ENCODE measurements at places on chromosomes 11 and 22.

DNA sequence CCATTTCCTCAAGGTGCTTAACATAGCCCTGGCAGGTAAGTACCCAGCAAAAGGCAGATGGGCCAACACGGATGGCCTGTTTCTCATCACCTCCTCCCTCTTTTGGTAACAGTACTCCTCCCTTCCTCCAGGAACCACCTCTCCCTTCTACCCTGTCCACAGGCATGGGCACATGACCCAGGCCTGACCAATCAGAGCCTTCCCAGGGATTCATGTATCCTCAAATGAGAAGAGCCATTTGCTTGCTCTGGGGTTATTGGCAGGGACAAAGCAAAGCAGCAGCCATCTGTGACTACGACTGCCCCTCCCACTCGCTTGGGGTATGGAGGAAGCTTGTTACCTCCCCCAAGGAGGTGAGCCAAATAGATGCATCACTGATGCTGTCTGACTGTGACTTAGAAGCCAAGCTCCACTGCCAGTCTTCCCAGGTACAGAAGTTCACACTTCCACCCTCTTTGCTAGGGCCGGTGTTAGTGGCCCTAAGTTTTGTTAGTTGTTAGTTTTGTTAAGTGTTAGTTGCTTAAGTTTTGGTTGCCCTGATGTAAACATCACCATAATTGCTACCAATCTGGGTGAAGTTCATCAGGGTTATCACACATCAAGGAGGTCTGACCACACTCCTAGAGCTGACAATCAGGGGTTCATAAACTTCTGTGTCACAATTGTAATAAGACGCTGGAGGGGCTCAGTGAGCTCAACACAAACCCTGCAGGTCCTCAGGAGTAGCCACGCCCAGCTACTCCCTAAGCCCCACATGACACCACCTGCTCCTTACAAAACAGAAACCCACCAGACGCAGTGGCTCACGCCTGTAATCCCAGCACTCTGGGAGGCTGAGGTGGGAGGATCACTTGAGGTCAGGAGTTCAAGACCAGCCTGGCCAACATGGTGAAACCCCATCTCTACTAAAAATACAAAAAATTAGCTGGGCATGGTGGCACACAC is 57.3 kb downstream of the ARFGAP3 start:
- H3K27me3 ChIP-seq, result no peaks in the 10 kb centered on the region
- H3K27ac ChIP-seq, result no peak overlapping the region
- no peak for DNase-seq
- peaks cover 17% of the 10 kb centered on the region for H3K4me1 ChIP-seq

DNA sequence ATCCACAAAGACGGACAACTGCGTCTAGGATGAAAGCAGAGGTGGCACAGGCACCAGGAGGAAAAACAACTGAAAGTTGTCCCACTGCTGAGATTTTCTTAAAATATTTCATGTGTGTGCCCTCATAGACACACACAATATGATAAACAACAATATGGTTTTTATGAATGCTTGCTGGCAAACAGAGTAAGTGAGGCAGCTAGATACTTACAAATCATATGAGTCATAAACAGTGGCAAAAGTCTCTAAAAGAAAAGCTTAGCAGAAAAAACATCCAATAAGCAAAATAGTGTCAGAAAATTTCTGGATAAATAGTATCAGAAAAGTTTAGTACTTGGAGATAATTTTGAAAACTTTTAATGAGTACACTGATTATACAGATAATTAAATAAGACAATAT is 101.2 kb upstream of the DDI1 start:
- no peak for DNase-seq
- H3K4me1 ChIP-seq, result no peaks in the 10 kb centered on the region
- no peaks in the 10 kb centered on the region for H3K27me3 ChIP-seq
- H3K27ac ChIP-seq, result no peak overlapping the region
- H3K36me3 ChIP-seq, result no peaks in the 10 kb centered on the region

- H3K4me3 ChIP-seq, result no peak overlapping the region
- DNase-seq, result no peak
- H3K27ac ChIP-seq, result no peak overlapping the region
- no peaks in the 10 kb centered on the region for H3K4me1 ChIP-seq
- no peaks in the 10 kb centered on the region for H3K27me3 ChIP-seq
Observed at GRCh38 chr22:28381429-28382167, 298.0 kb downstream of the TTC28 start.

DNA sequence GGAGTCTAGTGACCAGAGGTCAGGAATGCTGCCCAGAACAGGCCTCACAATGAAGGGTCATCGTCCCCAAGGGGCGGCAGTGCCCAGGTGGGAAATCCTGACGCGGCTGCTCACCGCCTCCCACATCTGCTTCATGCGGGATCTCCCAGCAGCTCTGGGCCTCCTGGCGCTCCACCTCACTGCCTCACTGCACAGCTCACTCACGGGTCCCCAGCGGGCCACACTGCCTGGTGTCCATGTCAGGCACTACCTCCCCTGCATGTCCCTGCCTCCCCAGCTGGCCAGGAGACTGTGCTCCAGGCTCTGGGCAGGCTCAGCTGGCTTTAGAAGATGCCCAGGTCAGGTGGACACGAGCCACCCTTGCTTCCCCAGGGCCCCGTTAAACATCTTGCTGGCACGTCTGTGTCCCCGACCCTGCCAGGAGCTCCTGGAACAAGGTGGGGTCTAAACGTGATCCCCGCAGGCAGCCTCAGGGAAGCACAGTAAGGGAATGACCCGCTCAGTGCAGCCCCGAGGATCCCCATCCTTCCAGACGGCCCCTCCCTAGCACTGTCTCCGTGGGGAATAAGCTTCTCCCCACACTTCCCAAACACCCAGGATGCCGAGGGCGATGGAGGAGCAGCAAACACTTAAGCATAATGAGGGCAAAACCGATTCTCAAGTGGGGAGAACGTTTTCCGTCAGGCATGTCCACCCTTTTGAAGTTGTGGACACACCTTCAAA is 93.2 kb downstream of the TRMU start:
- no peak overlapping the region for H3K4me3 ChIP-seq
- DNase-seq, result no peak
- H3K27me3 ChIP-seq, result no peaks in the 10 kb centered on the region

GRCh38 chr11:17005646-17006045 is 8.6 kb downstream of the PLEKHA7 start:
- DNase-seq, result no peak
- no peaks in the 10 kb centered on the region for H3K36me3 ChIP-seq

GRCh38 chr11:77442394-77443053 is 31.4 kb downstream of the PAK1 start:
- no peak for DNase-seq
- H3K27me3 ChIP-seq, result peaks cover 2% of the 10 kb centered on the region
- no peak overlapping the region for H3K27ac ChIP-seq
- no peak overlapping the region for H3K4me3 ChIP-seq
- H3K4me1 ChIP-seq, result peaks cover 10% of the 10 kb centered on the region
- no peaks in the 10 kb centered on the region for H3K36me3 ChIP-seq

DNA sequence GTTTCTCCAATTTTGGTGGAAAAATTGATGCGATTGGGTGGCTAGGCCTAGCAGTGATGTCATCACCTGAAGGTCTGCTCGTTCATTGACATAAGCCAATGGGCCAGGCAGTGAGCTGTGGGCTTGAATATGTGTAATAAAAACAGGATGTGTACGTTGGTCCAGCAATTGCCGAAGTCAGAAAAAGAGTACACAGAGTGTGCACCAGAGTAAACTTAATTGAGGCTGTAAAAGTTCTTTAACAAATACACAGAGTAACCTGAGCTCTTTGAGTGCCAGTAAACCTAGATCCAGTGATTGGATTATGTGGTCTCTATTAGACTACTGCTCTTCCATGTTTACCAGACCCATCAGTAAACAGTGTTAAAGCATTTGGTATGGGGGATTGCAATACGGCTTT is 13.0 kb upstream of the GLYATL1 start:
- no peak for DNase-seq
- H3K4me3 ChIP-seq, result no peak overlapping the region
- H3K27me3 ChIP-seq, result no peaks in the 10 kb centered on the region
- peaks cover 7% of the 10 kb centered on the region for H3K4me1 ChIP-seq

DNA sequence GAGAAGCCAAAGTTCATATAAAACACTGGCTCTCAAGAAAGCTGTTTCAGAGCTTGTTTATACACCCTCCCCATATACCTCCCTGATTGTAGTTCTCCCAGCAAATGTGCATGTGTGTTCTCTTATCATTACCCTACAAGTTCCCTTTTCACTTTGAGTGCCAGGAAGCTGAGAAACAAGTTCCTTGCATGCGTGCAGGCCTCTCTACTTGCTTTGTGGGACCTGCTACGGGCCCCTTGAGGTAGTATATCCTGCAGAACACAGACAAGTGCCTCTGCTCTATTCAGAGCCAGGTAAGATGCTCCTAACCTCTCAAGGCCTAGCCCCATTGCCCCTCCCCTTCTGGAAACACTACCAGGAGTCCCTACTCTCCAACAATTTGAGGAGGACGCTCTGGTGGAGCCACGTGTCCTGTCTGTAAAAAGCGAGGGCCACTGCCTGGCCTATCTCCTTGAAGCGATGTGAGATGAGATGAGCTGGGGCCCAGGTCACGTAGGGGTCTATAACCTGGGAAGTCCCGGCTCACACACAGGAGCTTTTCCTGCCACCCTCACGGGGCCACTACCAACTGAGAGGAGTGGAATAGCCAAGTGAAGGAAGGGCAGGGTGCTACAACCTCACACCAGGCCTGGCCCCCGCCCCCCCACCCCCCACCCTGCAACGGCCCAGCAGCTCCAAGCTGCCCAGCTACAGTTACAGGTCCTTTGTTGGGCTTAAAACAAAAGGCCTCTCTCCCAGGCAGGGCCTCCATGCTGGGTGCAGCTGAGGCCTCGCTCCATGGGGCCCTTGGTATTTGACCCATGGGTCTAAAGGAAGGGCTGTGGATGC is 2.6 kb upstream of the ATP5MGL start:
- peaks cover 61% of the 10 kb centered on the region for H3K4me1 ChIP-seq
- no peaks in the 10 kb centered on the region for H3K27me3 ChIP-seq
- no peaks in the 10 kb centered on the region for H3K36me3 ChIP-seq
- peak overlapping the region; percentile 15 for H3K27ac ChIP-seq
- no peak overlapping the region for H3K4me3 ChIP-seq
- peak; percentile 66 for DNase-seq

DNA sequence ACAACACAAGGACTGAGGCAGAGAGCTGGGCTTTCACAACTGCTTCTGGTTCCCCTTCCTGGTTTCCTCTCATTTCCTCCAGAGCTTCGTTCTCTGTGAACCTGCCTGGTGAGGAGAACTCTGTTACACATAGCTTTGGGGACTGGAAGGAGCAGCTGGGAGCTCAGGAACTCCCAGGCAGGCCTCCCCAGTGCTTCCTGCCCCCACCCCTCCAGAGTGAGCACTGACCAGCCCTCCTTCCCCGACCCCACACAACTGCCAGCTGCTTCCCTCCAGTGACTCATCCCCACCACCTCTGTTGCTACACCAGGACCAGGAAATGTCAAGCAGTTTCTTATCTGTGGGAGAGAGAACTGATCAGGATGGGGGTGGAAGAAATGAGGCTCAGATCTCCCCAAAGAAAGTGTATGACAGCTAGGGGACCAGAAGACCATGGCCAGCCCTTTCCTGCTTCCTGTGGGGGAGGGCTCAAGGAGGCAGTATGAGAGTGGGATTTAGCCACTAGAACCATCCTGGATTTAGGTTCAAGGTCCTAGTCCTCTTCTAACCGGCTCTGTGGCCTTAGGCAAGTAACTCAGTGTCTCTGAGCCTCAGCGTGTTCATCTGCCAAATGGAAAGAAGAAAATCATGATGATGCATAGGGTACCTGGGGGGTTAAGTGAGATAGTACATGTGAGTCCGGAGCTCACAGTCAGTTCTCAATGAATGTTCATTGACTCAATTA is 4.5 kb upstream of the TP53I11 start:
- DNase-seq, result peak; percentile 86
- H3K4me1 ChIP-seq, result peaks cover 26% of the 10 kb centered on the region
- H3K27me3 ChIP-seq, result no peaks in the 10 kb centered on the region
- no peaks in the 10 kb centered on the region for H3K36me3 ChIP-seq
- H3K4me3 ChIP-seq, result no peak overlapping the region

DNA sequence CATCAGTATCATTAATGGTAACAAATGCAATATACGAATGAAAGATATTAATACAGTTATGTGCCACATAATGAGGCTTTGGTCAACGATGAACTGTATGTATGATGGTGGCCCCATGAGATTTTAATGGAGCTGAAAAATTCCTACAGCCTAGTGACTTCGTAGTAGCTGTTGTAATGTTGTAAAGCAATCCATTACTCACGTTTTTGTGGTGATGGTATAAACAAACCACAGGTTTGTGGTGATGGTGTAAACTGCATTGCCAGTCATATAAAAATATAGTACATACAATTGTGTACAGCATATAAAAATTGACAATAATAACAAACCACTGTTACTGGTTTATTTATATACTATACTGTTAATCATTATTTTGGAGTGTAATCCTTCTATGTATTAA is 27.4 kb upstream of the GRIA4 start:
- no peaks in the 10 kb centered on the region for H3K36me3 ChIP-seq
- no peak overlapping the region for H3K4me3 ChIP-seq
- no peaks in the 10 kb centered on the region for H3K27me3 ChIP-seq
- no peak overlapping the region for H3K27ac ChIP-seq

GRCh38 chr11:69303427-69303826 is 9.5 kb downstream of the MYEOV start:
- peaks cover 32% of the 10 kb centered on the region for H3K4me1 ChIP-seq
- no peak overlapping the region for H3K4me3 ChIP-seq
- no peak for DNase-seq
- no peaks in the 10 kb centered on the region for H3K27me3 ChIP-seq

DNA sequence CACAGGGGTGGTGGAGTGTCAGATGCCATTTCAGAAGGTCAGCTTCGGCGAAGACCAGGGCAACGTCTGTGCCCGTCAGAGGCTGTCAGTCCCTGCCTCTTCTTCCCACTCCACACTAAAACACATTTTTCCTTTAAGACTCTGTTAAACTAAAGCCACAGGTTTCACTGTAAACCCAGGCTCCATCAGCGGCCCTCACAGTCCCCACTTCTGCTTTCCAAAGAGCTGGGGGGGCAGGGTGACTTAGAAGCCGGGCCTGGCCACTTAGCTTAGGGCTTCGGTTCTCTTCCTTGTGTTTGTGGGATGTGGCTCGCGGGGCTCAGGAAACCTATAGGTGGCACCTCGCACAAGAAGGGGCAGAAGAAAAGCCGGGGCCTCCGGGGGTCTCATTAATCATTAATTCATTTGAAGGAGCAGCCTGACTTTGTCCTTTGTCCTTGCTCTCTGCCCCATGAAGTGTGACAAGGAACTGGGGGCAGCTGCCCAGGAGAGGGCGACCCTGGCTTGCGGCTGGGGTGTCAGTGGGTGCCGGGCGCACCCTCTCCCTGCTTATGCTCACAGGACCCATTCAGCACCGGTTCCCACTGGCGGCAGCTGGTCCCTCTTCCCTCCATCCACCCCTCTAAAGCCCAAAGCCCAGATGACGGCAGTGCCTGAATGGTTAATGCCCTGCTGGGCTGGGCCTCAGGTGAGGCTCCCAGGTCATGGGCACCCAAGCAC is 4.1 kb downstream of the SLC25A45 start:
- peak; percentile 69 for DNase-seq
- no peaks in the 10 kb centered on the region for H3K36me3 ChIP-seq
- H3K4me3 ChIP-seq, result no peak overlapping the region
- H3K27me3 ChIP-seq, result no peaks in the 10 kb centered on the region
- H3K27ac ChIP-seq, result no peak overlapping the region
